ENCODE measurements at places on chromosomes 1 and 21.
A peak's percentile ranks its signal among the peaks of the same experiment; 100 is the strongest.

DNA sequence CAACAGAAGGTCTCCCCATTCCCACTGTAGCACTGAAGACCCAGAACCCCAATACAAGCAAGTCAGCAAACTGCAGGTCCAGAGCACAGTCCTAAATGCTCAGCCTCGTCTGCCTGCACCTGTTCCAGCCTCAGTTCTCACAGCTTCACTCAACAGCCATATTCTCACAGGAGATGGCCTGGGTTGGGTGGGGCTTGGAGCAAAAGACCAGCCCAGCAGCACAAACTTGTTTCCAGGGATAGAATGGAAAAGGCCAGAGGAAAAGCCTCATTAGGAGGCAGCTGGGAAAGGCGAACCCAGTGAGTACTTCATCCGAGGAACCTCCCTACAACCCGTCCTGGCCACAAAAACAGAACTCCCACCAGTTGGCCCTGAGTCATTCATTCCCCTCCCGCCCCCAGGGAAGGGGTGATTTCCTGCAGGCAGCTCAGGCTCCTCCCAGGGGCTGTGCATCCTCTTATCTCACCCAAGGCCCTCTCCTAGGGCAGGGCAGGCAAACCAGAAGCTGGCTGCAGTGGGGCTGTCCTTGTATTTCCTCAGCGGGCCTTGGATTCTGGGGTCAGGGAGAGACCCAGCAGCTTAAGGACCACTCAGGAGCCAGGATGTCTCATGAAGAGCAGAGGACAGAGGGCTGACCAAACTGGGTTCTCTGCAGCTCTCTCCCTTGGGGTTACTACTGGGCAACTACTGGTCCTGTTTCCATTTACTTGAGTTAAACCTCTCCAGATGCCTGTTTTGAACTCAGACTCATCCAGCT lies 7.4 kb upstream of the MPL start:
- DNase-seq: peak; percentile 89

GRCh38 chr1:119266386-119266785 lies 102.2 kb upstream of the HAO2 start:
- no peak for DNase-seq

DNA sequence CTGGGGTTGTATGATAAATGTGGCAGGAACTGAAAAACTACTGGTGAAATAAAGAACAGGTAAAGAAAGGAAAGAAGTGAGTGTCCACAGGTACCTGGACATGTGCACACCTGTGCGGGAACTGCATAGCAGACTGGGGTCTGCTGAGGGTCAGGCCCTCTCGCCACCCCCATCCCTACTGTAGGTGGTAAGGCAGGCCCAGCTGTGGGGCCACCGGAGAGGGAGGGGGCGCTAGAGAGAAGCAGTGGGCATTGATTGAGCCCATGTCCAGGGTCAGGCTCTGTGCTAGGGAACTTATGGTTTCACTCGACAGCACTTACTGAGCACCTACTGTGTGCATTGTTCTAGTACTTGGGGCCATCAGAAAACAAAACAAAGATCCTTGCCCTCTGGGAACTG lies 400.5 kb downstream of the MATN1 start:
- no peak for DNase-seq

DNA sequence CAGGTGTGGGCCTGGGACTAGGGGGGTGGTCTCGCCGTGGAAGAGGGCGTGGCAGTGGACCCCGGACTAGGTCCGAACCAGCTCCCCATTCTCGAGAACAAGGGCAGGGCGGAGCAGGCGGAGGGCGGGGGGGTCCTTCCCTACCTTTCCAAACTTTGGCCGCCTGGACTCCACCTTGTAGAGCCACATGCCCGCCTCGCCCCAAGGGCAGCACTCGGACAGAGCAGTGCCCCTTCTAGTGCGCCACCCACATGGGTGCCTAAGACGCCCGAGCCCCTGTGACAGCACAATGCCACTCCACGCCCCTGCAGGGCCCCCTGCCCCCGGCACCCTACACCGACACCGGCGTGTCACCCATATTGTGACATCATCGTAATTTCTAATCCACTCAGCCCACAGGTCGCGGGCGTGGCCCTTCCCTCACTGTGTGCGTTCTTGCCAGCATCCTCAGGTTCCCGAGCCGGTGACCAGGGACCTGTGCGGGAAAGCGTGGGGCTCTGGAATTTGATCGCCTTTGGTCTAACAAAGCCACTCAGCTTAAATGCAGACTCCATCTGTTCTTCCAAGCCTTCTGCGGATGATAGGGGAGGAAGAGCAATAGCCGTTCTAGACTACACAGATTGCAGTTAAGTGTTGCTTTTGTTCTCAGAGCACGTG lies 553 bp upstream of the STMN1 start:
- no peak for DNase-seq

DNA sequence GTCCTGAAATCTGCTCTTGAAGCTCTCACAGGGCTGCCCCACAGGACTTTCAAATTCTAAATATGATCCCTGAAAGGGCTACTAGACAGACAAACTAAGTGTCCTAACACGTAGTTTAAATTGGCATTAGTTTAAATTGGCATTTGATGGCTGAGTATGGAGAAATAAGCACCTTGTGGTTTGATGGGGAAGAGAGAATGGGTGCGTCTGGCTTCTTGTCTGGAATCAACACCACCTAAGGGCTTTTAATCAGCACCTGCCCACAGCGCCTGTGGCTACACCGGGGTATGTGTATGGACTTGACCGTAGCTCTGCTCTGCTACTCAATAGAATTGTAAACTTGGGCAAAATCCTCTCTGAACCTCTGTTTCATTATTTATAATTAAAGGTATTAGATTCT lies 5.7 kb upstream of the LAMB3 start:
- no peak for DNase-seq

DNA sequence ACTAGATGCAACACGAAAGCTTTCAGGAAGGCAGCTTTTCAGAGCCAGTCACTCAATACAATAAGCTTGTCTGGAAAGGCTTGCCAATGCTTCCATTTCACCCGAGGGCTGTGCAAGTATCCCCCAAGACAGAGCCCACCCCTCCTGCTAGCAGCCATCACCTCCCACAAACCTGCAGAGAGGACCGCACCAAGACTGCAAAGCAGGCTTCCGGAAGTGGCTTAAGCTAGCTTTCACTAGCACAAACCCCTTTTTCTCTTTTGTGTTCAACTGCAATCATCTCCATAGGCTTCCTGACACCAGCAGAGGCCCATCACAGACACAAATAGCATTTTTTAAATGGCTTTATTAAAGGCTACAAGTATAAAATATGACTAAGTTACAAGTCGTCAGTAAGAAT lies 31.5 kb downstream of the C1orf198 start:
- no peak for DNase-seq

DNA sequence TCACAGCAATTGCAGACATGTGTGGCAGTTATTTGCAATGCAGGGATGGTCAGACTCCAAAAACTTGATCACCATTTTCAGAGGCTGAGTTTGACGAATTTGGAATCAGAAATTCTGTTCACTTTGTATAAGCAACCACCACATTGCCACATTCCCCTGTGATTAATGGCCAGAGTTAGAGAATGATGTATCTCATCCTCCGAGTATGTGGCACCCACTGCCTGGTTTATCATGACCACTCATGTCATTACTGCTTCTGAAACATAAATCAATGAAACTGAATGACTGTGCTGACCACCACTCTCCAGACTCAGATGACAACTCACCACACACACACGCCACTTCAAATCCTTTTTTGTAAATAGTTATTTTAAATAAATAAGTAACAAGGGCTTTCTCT lies 66.6 kb upstream of the CACHD1 start:
- DNase-seq: no peak

DNA sequence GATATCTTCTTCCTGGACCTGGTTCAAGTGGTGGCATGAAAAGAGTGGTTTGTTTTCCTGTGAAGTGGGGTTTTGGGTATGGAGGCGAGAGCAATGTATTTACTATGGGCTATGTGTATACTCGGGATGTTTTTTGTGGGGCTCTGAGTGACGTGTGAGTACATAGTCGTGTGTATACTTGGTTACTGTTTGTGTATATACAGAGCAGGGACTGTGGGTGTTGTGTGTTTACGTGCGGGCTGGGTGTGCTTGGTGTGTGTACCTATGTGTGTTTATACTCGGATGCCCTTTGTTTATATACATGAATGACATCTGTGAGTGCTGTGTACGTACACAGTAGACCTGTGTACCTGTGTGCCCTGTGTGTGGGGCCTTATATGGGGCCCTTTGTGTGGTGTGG lies 50.0 kb downstream of the YARS1 start:
- no peak for DNase-seq

DNA sequence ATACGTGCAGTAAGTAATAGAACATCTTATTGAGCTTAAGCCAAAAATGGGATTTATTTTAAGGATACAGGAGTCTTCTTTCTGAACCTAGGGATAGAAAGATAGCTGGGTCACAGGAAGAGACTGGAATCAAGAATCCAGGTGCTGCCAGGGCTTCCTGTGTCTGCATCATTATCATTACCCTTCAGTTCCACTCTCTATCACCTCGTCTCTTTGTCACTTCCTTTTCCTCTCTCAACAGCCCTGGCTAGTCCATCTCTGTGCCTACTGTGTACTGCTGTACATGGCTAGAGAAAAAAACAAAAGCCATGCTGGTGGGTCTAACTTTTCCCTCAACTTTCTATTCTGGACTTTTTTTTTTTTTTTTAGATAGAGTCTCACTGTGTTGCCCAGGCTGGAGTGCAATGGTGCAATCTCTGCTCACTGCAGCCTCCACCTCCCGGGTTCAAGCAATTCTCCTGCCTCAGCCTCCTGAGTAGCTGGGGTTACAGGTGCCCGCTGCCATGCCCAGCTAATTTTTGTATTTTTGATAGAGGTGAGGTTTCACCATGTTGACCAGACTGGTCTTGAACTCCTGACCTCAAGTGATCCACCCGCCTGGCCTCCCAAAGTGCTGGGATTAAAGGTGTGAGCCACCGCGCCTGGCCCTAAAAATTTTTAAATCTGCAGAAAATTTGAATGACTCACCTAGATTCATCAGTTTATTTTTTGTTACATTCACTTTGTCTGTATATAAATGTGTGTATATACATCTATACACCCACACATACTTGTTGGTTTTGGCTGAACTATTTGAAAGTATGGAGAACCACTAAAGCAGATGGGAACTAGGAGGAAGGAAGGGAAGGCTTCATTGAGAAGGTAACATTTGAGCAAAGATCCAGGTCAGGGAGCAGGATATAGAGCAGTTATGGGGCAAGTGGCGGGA lies 31.9 kb downstream of the UBE4B start:
- no peak for DNase-seq

GRCh38 chr1:226444901-226445300 lies 37.0 kb upstream of the PARP1 start:
- no peak for DNase-seq

GRCh38 chr1:49397086-49397485 lies 620.4 kb upstream of the BEND5 start:
- DNase-seq: no peak

- no peak for DNase-seq
Observed at GRCh38 chr1:46519209-46519608, 29.6 kb downstream of the DMBX1 start.

GRCh38 chr1:201404055-201404454 lies 4.9 kb upstream of the LAD1 start:
- DNase-seq: no peak

DNA sequence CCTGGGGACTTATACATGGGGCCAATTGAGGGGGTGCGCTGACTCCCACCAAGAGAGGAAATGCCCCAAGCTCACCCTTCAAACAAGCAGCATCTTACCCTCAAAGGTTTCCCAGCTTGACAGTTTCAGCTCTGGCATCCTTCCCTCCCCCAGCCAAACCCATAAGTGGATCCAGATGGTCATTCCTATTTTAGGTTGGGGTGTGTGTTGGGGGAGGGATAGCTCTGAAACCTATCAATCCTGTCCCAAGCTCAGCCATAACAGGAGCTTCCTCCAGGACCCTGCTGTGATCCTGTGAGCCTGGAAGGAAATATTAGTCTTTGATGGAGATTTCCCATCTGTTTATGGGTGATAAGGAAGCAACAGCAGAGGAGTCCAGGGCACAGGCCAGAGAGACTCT lies 3.4 kb upstream of the TMEM222 start:
- DNase-seq: no peak

DNA sequence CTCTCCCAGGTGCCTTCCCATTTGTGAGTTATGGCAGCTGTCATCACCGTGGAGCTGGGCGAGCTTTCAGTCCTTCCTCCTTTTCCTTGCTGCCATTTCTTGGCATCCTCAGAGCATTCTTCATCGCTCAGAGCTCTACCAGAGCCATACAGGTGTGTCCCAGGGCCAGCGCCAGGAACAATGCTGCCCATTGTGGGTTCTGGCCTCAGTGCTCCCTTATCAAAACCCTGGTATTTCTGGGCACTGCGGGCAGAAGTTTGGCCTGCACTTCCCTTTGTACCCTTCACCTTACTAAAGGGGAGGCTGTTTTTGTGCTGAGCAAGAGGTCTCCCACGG lies 28.5 kb downstream of the RASSF5 start:
- no peak for DNase-seq

DNA sequence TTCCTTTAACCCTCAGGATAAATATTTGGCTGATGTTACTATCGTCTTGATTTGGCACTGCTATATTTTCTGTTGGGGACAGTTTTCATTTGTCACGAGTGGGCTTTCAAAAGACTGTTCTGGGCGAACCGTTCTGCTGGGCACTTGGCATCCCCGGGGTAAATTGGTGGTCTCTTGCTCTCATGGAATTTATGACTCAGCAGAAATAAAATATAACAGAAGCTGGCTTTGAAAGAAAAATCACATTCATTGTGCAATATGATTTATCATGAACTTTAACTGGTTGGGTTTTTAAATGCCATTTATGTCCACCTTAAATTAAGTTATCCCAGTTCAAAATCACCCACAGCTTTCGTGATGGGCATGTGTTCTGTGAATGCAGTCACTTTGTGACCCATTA lies 147.3 kb downstream of the KAZN start:
- no peak for DNase-seq

GRCh38 chr1:20322825-20323612 lies 32.3 kb downstream of the VWA5B1 start:
- no peak for DNase-seq

DNA sequence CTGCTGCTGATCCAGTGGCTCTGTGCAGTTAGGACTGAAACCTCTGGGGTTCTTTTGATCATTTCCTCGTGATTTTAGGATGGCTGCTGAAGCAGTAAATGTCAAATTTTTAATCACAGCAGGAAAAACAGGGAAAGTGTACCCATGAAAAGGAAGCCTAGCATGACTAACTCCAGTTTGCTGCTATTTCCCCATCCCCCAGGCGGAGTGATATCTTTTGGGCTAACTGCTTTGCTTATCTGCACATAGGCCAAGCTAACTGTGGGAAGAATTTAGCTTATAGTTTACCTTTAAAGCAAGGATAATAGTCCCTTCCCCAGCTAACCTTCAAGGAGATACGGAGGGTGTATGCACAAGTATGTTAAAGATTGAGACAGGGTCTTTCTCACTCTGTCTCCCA lies 149.8 kb upstream of the TNR start:
- no peak for DNase-seq

Data from bone marrow (tissue), 2 donors.